ENCODE measurements at places on chromosomes 13 and 19.
A peak's percentile ranks its signal among the peaks of the same experiment; 100 is the strongest.

DNA sequence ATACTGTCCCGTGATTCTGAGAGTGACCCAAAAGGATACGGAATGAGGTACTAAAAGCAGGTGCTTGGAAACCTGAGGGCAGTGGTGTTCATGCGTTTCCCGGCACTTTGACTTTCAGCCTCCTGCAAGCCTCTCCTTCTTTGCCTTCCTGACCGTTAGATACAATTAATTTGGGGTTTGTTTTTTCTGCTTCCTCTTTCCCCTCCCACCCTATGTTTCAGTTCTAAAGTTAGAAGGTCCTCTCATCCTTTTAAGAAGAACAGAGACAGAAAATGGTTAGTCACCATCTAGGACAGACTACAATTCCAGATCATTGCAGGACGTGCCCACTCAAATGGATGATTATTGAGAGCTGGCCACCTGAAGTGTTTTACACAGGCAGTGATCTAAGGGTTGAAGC, 1.8 kb upstream of the LILRB4 start:
- no peak for DNase-seq

GRCh38 chr19:37692956-37693620, 26.5 kb downstream of the ZNF607 start:
- no peak for DNase-seq

DNA sequence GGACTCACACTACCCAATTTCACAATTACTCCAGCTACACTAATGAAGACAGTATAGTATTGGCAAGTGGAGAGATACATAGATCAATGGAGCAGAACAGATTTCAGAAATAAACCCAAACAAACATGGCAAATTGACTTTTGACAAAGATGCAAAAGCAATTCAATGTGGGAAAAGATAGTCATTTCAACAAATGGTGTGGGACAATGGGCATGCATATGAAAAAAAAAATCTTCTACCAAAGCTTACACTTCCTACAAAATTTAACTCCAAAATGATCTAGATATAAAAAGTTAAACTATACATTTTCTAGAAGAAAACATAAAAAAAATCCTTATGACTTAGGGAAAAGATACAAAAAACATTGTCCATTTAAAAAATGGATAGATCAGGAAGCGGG, 2.7 kb upstream of the IGFL4 start:
- no peak for DNase-seq

DNA sequence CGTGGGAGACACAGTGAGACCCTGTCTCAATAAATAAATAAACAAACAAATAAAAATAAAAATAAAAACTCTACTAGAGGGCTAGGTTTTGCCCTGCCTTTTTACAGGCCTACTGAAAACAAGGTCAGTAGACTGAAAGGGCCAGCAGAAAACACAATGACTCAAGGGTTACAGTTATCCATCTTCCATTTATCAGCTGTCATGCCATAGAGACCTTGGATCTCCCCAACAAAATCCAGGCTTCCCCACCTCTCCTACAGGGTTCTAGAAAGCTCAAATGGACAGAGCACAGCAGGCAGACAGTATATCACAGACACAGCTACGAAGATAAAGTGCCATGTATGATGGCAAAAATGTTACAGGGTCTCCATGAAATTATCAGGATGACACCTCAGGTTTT, 54.4 kb downstream of the FOXO1 start:
- DNase-seq, result no peak

DNA sequence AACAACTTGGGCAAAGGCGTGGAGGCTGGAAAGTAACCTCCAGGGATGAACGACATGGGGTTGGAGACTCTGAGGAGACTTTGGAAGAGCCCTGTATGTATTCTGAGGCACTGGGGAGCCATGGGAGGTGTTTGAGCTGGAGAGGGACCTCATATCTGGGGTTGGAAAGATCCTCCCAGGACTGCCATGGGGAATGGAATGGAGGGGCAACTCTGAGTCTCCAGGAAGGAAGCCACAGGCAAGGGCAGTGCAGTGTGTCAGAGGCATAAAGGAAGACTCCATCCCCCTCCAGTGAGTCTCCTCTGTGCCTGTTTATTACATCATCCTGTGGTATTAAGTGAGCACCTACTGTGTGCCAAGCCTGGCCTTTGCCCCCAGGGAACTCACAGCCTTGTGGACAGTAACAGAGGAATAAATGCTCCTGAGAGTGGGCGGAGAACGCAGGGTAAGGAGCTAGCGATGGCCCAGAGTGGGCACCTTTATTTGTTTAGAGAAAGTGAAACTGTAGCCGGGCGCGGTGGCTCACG, 7.7 kb downstream of the PEAK3 start:
- DNase-seq, result no peak

GRCh38 chr19:49114630-49115363, 627 bp downstream of the LIN7B start:
- DNase-seq, result peak; percentile 61

DNA sequence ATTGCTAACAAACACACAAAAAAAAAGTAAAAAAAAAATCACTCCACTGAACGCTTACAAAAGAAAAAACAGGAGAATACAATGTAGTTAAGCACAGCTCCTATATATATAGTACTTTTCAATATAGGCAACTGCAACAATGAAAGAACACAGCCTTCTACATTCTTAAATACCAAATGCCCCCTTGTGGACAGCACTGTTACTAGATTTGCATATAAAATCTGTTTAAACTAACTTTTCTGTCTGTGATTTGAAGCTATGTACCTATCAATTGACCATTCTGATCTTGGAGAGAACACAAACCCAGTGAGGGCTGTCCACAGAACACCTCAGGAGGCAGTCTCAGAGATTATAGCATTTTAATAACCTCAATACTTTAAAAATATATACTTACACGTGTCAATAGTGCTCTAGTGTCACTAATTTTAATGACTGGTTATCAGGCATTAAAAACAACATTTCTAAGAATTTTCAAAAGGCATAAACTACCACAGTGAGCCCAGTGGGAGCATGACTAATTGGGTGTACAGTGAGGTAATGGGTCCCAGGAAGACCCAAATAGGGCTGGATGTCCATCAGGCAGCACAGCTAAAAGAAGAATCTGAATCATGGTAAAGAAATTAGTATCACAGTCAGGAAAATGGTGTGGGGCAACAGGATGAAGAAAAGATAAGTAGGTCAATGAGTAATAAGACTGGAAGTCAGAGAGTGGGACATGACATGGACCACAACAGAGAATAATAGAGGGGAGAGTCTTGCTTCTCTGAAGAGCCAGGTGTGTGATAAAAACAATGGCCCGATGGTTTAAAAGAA, 22.2 kb downstream of the CCDC169 start:
- DNase-seq, result no peak

- no peak for DNase-seq
Observed at GRCh38 chr19:19644054-19644388, 564 bp upstream of the GMIP start.

- no peak for DNase-seq
Observed at GRCh38 chr13:41457589-41458186, 338 bp downstream of the RGCC start.

- DNase-seq, result no peak
Observed at GRCh38 chr19:16146112-16146511, 2.6 kb downstream of the HSH2D start.

DNA sequence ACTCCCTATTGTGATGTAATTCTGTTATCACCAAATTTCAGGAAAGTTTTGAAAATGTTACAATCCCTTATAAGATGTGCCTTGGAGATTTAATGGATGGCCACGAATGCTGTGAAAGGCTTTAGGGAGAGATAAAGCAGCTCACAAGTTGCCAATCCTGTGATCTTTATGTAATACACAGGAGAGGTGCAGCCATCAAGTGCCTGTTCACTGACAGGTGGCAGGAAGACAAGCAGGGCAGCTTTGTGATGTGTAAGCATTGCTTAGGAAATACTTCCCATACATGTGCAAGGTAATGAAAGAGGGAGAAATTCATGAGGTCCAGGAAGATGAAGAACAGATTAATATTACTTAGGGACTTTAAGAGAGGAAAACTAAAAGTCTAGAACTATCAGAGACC, 628.8 kb downstream of the SLITRK6 start:
- no peak for DNase-seq

- peak; percentile 85 for DNase-seq
Observed at GRCh38 chr13:113816946-113817859, 46.7 kb downstream of the GAS6 start.

DNA sequence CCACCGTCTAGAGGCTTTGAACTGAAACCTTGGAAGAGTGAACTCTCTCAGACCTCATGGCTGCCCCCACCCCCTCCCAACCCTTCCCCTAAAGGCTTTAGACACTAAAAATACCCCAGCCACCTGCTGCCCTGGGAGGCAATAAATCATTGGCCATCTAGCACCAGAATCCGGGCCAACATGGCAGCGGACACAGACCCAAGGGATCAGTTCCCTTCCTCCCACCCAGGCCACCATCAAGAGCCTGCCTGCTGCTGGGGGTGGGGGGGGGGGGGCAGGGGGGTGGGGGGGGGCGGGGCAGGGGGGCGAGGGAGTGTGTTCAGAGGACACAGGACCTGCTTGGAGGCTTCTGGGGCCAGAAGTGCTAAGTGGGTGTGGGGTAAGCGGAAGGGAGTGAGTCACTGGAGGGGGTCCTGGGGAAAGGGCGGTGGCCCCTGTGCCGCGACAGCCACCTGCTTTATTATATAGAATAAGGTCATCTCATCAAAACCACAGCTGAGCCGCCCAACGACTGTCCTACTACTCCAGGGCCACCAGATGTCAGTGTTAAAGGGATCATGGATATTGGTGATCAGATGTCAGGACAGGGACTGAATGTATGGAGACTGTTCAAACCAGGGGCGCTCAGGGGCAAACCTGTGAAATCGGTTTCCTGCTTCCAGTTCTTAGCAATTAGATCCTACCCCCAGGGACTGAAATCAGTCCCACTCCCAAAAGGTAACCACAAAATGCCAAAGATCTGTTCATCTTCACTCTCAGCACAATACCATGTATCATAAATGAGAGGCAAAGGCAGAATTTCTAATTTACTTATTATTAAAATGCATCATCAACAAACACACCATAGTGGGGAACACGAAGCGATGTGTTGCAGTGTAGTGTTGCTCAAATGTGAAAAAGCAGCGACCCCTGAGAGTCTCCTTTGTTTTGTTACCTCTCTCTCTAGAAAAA, 24.3 kb downstream of the ARL11 start:
- DNase-seq, result no peak

DNA sequence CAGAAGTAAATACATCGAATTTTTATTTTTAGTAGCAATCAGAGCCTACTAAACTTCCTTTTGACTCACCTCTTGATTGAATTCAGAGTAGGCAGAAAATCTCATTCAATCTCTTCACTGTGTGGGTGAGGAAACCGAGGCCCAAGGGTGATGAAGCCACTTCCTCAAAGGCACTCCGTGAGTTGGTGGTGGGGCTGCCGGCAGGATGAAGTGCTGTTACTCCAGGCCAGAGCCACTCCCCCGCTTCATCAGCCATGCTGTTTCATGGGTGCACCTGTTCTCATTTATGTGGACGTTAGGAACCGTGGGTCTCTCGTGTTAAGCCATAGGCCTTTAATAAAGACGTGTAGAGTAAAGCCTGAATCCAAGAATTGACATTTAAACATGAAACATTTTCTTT, 13.2 kb downstream of the ING1 start:
- DNase-seq, result peak; percentile 42

DNA sequence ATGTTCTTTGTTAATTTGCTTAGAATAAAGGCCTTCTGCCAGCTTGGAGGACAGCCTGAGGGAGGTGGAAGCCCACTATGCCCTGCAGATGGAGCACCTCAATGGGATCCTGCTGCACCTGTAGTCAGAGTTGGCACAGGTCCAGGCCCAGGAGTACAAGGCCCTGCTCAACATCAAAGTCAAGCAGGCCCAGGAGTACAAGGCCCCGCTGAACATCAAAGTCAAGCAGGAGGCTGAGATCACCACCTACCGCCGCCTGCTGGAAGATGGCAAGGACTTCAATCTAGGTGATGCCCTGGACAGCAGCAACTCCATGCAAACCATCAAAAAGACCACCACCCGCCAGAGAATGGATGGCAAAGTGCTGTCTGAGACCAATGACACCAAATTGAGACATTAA, 41.7 kb downstream of the ZNF85 start:
- DNase-seq, result no peak

- no peak for DNase-seq
Observed at GRCh38 chr13:49346460-49346859, 97.4 kb downstream of the CAB39L start.
